ENCODE measurements at places on chromosomes 4 and X. TPM values are rescaled to one million over a fixed set of nuclear protein-coding genes. Genes with fewer than 3 reads are reported as not detected.

The SLC25A31 gene
- not detected for total RNA-seq

The CENPVL2 gene
- not detected for total RNA-seq

The MAGEB6 gene
- total RNA-seq: not detected

The IL1RAPL2 gene
- total RNA-seq: not detected

The FAM184B gene
- not detected for total RNA-seq

The MUC7 gene
- total RNA-seq: not detected

The SOD3 gene
- not detected for total RNA-seq

The TMEM144 gene
- 1.00 TPM for total RNA-seq

The ETNPPL gene
- not detected for total RNA-seq

The RGN gene
- not detected for total RNA-seq

The SSX4B gene
- total RNA-seq: not detected

The TEX13B gene
- total RNA-seq: not detected

The CDS1 gene
- total RNA-seq: not detected

The TMEM31 gene
- not detected for total RNA-seq

The MAGEC3 gene
- total RNA-seq: not detected

The ARHGAP36 gene
- total RNA-seq: not detected

The CXorf58 gene
- not detected for total RNA-seq

The NAT8L gene
- 0.08 TPM for total RNA-seq

The PABPC4L gene
- total RNA-seq: not detected

The RNF212 gene
- total RNA-seq: 0.89 TPM

The PRRG1 gene
- total RNA-seq: not detected

The GIMD1 gene
- total RNA-seq: not detected

The SPANXA2 gene
- total RNA-seq: not detected

The GAGE12H gene
- total RNA-seq: not detected

The GPR143 gene
- total RNA-seq: not detected

The TMA16 gene
- total RNA-seq: 40.2 TPM

The HSFX1 gene
- total RNA-seq: 0.33 TPM

The SPACA5 gene
- total RNA-seq: not detected

The DNASE1L1 gene
- 14.6 TPM for total RNA-seq

The LINC00632 gene
- not detected for total RNA-seq

The HGFAC gene
- total RNA-seq: not detected

The ACE2 gene
- not detected for total RNA-seq

The MMRN1 gene
- total RNA-seq: 0.31 TPM

Data from natural killer cell treated with Interleukin-12 subunit alpha and Interleukin-12 subunit beta and Interleukin-15 and Interleukin-18, amount 100 ng/mL, for 72 hours (primary cell).